ENCODE measurements at places on chromosomes 6 and 20. TPM values are rescaled to one million over a fixed set of nuclear protein-coding genes. Genes with fewer than 3 reads are reported as not detected.

DNA sequence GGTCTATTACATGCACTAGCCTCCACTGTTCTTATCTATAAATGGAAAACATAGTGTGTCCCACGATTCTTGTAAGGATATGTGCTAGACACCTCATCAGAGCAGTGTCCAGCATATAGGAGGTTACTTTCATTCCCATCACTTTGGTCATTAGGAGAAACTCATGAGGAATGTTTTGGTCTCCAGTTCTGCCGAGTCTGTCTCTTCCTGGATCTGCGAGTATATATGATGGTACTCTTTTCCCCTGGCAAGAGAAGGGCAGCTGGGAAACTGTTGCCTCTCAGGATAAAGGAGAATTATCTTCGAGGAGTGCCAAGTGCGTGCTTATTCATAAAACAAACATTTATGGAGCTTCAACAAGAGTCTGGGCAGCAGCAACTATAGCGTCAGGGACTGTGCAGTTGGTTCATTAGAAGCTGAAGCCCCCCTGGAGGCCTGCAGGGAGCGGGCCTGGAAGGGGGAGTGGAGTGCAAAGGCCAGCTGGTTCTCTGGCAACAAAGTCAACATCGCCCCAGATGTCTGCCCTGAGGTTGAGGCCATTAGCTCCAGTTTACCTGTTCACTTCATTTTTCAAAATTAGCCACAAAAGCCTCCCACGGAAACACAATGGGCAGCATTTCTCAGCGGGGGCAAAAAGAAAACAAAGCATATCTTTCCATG is 811.9 kb downstream of the MAFB start:
- no peaks in the 10 kb centered on the region for H3K4me1 ChIP-seq
- no peaks in the 10 kb centered on the region for H3K27me3 ChIP-seq
- no peak overlapping the region for H3K4me3 ChIP-seq
- H3K27ac ChIP-seq: no peak overlapping the region

DNA sequence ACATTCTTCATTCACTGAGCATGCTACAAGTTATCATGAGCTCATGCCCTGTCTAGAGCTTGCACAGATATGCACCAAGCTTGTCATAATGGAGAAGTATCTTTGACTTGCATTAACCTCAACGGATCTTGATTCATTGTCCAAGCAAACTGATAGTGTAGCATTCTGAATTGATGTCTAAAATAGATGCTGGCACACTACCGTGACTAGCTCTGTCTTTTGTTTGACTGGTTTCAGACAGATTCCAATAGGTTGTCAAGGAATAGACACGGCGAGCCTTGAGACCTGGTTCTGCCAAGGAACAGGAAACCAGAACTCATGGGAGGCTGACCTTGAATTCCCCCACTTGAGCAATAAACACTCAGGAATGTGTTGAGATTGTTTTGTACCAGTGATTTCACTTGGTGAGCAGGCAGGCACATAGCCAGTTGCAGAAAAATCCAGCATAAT is 1153.1 kb upstream of the GJE1 start:
- H3K4me1 ChIP-seq: no peaks in the 10 kb centered on the region
- no peak overlapping the region for H3K4me3 ChIP-seq
- no peaks in the 10 kb centered on the region for H3K27me3 ChIP-seq
- H3K36me3 ChIP-seq: no peaks in the 10 kb centered on the region
- no peak overlapping the region for H3K27ac ChIP-seq
- no peak for DNase-seq

GRCh38 chr6:2988094-2988425 is 11.6 kb upstream of the NQO2 start:
- H3K27me3 ChIP-seq: peaks cover 10% of the 10 kb centered on the region
- peak overlapping the region; percentile 95 for H3K27ac ChIP-seq
- no peak for DNase-seq
- peaks cover 1% of the 10 kb centered on the region for H3K36me3 ChIP-seq
- peaks cover 27% of the 10 kb centered on the region for H3K4me1 ChIP-seq

- peaks cover 14% of the 10 kb centered on the region for H3K36me3 ChIP-seq
- no peak for DNase-seq
- no peaks in the 10 kb centered on the region for H3K27me3 ChIP-seq
- no peaks in the 10 kb centered on the region for H3K4me1 ChIP-seq
These were observed 29.2 kb downstream of the OSBPL2 start for GRCh38 chr20:62267543-62267942.

Gene MYB
- 13.5 TPM for total RNA-seq

Gene WFDC12
- total RNA-seq: not detected

Gene CTAGE9
- not detected for total RNA-seq
